ENCODE measurements at places on chromosomes 2 and 18.

- DNase-seq: no peak
Measured at GRCh38 chr18:12005538-12006487, 24.5 kb downstream of the IMPA2 start.

DNA sequence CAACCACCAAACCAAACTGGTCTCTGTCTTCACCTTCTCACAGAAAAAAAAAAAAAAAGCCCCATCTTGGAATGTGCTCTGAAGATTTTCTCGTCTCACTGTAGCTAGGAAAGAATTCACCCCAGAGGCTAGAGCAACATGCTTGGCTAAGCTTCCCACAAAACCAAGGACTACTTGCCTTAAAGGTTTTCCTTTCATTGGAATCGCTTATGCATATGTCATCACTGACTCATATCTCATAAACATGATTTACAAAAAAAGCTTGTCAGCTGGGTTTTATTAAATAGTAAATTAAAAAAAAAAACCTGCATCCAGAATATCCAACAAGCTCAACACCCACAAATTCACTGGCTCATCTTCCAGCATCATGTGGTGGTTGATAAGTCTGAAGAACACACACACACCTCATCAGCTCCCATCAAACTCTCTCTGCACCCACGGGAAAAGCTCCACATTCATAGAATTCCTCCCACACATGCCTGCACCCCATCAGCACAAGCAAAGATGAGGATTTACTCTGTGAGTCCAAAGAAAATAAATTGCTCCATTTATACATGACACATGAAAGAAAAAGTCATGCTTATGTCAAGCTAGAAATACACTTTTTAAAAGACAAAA is 182.0 kb upstream of the TRIB2 start:
- DNase-seq: no peak

DNA sequence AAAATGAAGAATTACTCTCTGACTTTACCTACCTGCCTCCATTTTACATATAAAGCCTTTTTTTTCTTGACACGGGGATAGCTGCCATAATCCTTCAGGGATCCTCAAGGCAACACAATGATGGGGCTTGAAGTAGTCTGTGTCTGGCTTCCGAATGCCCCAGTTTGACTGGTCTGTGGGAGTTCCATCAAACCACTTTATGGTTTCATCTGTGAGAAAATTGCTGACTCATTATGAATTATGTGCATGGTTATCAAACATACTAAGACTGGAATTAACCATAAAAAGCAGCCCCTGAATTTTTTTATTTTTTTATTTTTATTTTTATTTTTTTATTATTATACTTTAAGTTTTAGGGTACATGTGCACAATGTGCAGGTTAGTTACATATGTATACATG is 117.5 kb downstream of the PLA2R1 start:
- DNase-seq: no peak

DNA sequence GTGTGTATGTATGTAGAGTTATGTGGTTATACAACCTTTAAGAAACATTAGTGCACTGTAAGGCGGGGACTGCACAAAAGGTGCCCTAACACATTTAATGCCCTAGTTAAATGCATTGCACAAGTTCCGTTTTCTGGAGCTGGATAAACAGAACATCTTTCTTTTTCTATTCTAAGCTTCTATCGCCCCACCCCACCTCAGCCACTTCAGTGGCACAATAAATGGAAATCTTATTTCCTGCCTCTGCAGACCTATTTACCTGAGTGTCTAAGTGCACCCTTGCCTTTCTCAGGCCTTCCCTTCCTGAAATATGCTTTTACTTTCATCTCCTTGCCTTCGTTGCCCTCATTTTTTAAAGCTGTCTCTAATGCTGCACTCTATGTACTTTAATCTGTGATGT is 123.5 kb downstream of the TANC1 start:
- no peak for DNase-seq

DNA sequence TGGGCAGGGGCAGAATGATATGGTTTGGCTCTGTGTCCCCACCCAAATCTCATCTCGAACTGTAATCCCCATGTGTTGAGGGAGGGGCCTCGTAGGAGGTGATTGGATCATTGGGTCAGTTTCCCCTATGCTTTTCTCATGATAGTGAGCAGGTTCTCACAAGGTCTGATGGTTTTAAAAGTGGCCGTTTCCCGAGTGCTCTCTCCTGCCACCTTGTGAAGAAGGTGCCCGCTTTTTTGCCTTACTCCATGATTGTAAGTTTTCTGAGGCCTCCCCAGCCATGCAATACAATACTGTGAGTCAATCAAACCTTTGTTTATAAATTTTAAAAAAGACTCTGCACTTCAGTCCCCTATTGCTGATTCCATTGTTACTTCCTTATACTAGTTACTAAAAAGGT is 82.9 kb upstream of the CDKL4 start:
- no peak for DNase-seq

DNA sequence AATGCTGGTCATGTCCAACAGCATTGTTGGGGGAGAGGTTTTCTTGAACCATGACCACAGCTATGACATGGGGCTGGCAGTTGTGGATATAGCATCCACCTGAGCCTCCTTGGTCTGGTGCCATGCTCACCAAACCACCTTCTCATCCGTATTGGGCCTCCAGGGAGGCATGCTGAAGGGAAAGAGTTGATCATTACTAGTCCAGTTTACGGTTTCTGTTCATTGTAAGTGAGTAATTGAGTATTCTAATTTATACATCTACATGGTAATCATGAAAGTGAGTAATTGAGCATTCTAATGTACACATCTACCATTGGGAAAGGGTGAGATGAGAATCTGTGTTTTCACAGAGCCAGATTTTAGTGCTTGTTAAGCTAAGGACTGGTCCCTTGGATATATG is 6.8 kb downstream of the TMEM87B start:
- no peak for DNase-seq

- DNase-seq: no peak
Measured at GRCh38 chr2:226661789-226662545, 137.7 kb downstream of the IRS1 start.

- no peak for DNase-seq
Measured at GRCh38 chr2:105935063-105935462, 190.4 kb downstream of the NCK2 start.
